NCI-H1930 (cell line): ENCODE measurements at places on chromosomes 16 and 17.

DNA sequence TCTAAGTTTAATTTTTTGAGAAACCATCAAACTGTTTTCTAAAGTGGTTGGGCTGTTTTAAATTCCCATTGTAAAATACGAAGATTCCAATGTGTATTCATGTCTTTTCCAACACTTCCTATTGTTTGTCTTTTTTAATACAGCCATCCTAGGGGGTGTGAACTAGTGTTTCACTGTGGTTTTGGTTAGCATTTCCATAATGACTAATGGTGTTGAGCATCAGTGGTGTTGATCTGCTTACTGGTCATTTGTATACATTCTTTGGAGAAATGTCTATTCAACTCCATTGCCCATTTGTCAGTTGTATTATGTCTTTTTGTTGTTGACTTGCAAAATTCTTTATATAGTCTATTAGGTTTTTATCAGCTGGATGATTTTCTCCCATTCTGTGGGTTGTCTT, 239.2 kb upstream of the AXIN2 start:
- no peak for DNase-seq

- no peak for DNase-seq
These were observed 142.3 kb downstream of the PMP22 start for GRCh38 chr17:15122857-15123256.

- no peak for DNase-seq
These were observed 312.2 kb downstream of the TMEM114 start for GRCh38 chr16:8278031-8278580.

DNA sequence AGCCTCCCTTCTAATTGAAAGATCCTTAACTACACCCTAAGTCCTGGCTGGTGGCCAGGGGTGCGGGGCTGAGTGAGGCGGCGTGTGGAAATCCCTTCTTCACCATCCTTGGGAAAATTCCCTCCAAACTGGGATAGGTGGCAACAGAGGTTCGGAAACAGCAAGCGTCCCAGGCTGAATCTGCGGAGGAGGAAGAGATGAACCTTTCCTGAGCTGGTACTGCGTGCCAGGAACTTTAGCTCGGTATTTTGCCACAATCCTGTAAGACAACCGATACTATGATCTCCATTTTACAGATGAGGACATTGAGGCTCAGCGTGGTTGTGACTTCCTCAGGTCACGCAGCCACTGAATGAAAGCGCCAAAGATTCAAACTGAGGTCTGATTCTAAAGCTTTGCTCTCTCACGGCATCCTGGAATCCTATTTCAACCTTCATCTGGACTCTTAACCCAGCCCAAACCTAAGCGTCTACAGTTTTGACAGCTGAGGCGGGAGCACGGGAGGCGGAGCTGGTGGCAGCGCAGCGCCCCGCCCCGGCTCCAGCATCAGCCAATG, 583 bp upstream of the CYLD start:
- no peak for DNase-seq

GRCh38 chr17:65334406-65334805, 197.2 kb downstream of the RGS9 start:
- no peak for DNase-seq
